ENCODE measurements at places on chromosomes 2 and 18.

DNA sequence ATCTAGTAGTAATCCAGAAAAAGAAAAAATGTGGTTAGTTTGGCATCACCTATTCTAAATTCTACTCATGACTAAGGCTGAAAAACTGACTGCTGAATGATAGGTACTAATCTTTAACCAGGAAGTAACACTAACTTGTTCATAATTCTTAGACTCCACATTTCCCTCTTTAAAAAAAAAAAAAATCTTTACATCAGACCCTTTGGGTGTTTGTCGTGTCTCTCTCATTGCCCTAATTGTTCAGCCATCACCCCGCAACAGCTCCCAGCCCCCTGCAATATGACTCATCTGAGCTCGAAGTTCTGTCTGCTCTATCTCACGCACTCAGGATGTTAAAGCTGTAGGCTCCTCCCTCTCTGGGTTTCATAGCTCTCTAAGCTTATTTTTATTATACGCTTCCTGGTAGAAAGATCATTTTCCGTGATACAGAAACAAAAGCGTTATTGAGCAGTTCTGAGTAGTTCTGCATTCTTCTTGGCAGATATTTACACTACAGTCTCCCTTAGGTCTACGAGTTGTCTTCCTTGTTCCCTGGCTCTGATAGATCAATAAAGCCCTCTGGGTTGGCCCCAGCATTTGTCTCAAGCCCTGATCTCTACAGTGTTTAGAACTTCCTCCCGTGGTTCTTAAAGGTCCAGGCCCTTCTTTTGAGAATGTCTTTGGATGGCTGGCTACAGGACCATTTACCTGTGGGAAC is 95.6 kb downstream of the TNFRSF11A start:
- peak; percentile 43 for DNase-seq

- DNase-seq: no peak
Measured at GRCh38 chr2:192195548-192196418, 1.1 kb upstream of the TMEFF2 start.

- DNase-seq: peak; percentile 75
Measured at GRCh38 chr2:135709992-135710391, 31.7 kb upstream of the UBXN4 start.

DNA sequence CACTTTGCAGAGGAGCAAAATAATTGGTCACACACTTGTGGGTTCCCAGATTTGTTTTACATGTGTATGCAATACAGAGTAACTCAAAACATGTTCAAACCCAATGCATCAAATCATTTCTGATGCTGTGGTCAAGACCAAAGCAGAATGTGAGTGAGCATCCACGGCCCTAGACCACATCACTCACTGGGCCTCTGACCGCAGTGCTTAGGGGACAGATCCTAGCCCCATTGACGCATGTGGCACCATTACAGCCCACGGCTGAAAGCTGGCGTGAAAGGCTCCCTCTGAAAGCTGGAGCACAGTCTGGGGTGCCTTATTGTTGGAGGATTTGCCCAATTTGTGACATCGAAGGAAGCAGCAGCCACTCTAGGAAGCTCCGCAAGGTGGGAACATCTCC is 498.8 kb upstream of the TCF4 start:
- DNase-seq: no peak

DNA sequence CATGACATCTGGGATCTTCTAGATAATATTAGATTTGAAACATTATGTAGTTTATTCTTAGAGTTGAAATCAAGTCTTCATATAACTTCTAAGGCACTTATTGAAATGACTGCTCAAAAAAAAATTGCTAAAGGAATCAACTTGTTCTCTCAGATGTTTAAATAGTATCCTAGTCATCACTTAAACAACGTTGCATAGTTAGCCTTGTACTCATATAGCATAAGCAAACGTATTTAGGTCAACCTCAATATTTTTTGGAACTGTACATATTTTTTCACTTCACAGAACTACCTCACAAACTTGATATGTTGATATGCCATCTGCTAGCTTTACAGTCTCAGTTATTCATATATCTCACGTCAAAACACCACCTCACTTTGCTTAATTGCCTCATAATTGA is 47.1 kb upstream of the CREB1 start:
- DNase-seq: no peak

- DNase-seq: no peak
Measured at GRCh38 chr2:24833821-24834732, 40.9 kb downstream of the CENPO start.

GRCh38 chr2:238439917-238440316 is 13.2 kb downstream of the ASB1 start:
- DNase-seq: no peak

DNA sequence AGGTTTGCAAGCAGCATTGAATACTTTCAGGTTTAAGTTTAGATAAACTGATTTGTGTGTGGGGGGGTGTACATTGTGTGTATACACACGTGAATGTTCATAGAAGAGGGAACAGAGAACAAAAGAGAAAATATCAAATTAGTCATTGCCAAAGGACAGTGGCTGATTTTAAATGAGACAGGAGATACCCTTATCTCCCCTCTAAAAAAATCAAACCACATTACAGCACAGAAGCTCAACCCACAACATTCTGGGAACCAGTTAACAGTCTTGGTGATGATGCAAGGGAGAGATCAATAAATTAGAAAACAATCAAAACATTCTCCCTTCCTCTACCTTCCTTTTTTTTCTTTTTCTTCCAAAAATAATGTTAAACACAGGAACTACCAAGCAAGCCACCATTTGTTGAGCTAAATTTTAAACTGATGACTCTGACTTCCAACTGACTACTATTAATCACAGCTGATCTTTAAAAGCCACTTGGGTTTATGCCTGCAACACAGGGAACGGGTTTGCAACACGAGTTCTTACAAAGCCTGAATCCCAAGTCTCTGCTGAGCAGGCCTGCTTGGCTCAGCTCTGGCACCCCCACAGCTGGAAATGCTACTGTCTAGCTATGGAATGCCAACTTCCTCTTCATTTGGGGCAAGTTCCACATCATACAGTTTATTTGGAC is 119.2 kb upstream of the ACVR1C start:
- DNase-seq: no peak

GRCh38 chr2:241565411-241565810 is 6.9 kb downstream of the BOK start:
- DNase-seq: no peak

DNA sequence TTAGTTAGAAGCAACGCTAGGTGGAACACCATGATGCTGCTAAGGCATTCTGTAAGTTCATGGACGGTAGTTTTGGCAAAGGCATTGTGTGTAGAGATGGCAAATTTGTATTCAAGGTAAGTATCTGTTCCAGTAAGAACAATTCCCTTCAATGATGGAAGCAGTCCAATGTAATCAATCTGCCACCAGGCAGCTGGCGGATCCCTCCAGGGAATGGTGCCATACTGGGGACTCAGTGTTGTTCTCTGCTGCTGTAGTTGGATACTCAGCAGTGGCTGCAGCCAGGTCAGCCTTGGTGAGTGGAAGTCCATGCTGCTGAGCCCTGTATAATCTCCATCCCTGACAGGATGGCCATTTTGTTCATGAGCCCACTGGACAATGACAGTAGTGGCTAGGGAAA is 62.8 kb downstream of the ARL6IP6 start:
- DNase-seq: no peak

GRCh38 chr18:74996996-74997395 is 211.9 kb downstream of the PTGR3 start:
- DNase-seq: no peak

All from effector memory CD8-positive, alpha-beta T cell (primary cell).